ENCODE measurements at places on chromosomes 13 and 19. TPM values are rescaled to one million over a fixed set of nuclear protein-coding genes. Genes with fewer than 3 reads are reported as not detected.
A peak's percentile ranks its signal among the peaks of the same experiment; 100 is the strongest.

ZIC5 gene
- 0.01 TPM for polyA plus RNA-seq

DNA sequence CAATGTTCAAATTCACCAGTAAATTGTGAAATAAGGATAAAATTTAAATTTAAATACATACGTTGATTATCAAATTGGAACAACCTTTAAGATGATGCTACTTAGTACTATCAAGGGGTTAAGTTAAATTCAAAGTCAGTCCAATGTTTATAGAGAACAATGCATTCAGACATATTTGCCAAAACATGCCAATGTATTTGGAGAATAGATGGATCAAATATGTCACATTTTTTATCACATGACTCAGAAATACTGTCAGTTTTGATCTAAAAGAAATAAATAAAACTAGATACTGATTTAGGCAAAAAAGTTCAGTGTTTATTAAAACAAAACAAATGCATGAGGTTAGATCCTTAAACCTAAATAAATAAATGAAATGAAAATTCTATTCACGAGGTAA, 281.2 kb downstream of the SLITRK5 start:
- no peak for DNase-seq

- DNase-seq = peak; percentile 76
Observed at GRCh38 chr19:531009-531752, 379 bp upstream of the CDC34 start.

- DNase-seq = no peak
Observed at GRCh38 chr19:1826557-1827521, 14.8 kb upstream of the ATP8B3 start.
